ENCODE measurements at places on chromosomes 2 and 18.

- DNase-seq = no peak
Observed at GRCh38 chr18:77985526-77986281, 736.1 kb downstream of the GALR1 start.

GRCh38 chr2:231900486-231900942 is 25.7 kb downstream of the NPPC start:
- DNase-seq = peak; percentile 28

DNA sequence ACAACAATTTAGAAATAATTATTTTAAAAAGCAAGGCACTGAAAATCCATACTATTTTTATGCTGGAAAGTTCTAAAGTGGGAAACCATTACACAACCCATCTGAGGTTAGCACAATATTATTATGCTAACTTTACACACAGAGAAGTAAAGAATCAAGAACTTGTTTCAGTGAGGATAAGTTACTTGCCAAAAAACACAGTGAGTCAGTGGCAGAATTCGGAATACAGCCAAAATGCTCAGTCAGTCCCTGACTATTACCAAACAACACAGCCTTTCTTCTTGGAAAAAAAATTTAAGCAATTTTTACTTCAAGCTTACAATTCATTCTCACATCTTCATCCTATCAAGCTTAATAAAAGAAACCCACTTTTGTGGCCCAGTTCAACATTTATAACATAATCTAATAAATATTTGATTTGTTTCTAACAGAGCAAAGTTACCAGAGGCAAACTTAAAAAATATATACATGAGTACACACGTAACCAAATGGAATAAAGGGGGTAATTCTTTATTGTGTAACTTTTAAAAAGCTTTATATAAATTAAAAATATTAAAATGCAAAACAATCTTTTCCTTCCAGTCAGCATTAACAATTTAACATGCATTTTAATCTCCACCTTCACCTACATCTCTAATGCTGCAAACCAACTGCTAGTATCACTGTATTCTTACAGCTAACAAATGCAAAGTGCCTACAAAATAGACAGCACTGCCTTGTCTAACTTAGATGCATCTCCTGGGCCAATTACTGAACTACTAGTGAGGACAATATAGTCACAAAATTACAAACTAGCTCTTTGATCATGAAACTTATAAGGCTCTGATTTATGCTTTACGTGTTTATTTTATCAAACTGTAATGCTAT is 55.2 kb downstream of the CCDC88A start:
- DNase-seq = no peak

GRCh38 chr2:58055033-58055786 is 8.6 kb downstream of the VRK2 start:
- DNase-seq = no peak

- no peak for DNase-seq
Observed at GRCh38 chr2:47334356-47335136, 68.4 kb upstream of the MSH2 start.

DNA sequence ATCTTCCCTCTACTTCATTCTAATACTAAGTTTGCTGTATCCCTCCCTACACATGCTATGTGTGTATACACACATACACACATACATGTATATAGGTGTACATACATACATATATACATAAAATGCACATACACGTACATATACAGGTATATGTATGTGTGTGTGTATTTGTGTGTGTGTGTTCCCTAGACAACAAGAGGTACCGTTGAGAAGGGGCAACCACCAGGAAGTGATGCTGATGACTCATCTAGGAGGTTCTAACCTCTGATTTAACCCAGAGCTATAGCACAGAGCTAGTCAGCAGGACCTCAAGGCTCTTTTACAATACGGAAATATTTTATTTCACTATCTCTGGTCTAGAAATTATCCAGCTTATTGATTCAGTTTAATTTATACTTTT is 139.2 kb downstream of the LAMA3 start:
- peak; percentile 18 for DNase-seq

DNA sequence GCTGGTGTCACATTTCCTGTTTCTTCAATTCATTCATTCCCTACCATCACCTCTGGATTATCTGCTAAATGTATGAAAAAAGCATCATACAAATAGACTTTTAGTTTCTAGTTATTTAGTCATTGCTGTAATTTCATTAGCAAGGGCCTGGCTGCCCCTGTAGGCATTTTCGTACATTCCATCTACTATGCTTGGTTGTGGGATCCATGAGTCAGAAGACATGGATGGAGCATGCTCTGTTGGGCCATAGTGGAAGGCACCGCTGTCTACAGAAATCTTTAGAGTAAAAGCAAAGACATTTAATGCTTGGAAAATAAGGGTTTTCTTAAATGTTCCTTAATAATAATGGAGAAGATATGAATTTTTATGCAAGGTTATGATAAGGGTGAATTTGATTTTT is 324.8 kb upstream of the MEIS1 start:
- DNase-seq = no peak

- no peak for DNase-seq
Observed at GRCh38 chr2:204108781-204109295, 172.3 kb downstream of the ICOS start.

DNA sequence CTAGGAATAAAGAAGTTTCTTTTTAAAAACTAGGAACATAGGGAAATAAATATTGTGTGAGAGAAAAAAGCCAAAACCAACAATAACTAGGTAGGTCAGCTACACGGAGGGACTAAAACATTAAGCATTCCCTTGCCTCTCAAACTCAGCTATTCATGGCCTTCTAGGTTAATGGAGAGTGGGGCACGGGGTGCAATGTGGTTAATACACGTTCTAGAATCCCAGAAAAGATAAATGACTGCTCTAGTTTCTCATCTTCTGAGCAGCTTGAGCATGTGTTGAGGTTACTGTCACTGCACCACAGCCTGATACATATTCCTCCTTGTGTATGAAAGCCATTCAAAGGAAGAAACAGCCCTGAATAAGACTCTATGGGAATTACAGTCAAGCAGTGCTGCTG is 31.4 kb downstream of the SLC8A1 start:
- no peak for DNase-seq

DNA sequence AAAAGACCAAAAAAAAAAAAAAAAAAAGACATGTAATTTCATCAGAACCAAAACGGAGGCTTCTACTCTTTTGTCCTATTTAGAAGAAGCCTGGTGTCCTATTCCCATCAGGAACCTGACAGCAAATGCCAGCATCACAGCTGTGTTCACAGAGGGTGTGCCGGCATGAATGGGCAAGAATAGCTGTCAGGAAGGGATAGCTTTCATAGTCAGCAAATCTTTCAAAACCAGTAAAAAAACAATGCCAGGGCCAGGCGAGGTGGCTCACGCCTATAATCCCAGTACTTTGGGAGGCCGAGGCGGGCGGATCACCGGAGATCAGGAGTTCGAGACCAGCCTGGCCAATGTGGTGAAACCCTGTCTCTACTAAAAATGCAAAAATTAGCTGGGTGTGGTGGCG is 231.8 kb upstream of the PXDN start:
- DNase-seq = no peak

DNA sequence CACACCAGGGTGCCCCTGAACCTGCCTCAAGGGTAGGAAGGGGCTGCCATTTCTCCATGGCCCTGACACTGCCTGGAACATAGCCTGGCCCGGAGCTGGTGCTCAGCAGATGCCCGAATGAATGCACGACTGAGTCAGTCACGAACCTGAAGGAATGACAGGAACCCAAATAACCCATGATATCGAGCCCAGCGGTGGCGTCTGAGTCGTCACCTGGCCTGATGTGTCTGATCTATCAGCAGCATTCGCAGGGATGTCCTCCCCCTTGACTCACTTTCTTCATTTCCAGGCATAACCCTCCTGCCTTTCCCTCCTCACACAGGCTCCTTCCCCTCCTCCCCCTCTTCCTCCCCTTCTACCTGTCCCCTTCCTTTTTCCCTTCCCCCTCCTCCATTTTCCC is 52.1 kb upstream of the SMAD7 start:
- no peak for DNase-seq

GRCh38 chr2:241795021-241795999 is 13.7 kb upstream of the NEU4 start:
- DNase-seq = no peak

DNA sequence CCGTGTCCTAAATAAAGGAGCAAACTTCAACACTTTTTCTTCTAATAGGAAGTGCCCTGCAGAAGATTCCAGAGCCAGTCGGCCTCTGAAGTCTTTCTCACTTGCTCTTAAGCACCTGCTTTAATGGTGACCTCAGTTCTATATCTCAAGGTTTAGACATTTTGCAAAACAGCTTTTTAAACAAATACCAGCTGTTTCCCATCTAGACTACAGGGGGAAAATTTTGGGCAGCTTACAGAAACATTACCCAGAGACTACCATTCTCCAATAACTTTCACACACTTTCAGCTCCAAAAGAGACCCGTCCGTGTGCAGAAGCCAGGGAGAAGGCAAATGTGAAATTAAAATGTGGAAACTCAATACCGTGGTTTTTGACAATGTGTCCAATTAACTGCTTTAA is 285.3 kb upstream of the CCDC68 start:
- no peak for DNase-seq

DNA sequence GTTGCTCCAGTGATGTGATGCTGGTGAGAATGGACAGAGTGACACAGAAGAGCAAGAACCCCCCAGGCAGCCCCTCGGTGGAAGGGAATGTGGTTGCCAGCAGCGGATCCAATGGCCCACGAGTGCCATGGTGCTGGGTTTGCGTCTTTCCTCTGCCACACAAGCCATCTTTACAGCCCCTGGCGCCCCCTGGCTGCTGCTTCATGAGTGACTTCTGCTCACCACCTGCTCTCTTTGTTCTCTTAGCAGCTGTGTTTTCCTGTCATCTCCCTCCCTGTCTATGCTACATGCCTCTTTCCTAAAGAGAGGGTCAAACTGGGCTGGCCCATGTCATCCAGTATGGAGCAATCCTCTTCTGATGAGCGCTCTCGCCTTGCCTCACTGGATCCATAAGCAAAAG is 300.0 kb upstream of the SMIM21 start:
- no peak for DNase-seq

GRCh38 chr2:21333684-21334083 is 209.9 kb downstream of the TDRD15 start:
- no peak for DNase-seq

- no peak for DNase-seq
Observed at GRCh38 chr18:70513502-70514171, 224.8 kb downstream of the SOCS6 start.

DNA sequence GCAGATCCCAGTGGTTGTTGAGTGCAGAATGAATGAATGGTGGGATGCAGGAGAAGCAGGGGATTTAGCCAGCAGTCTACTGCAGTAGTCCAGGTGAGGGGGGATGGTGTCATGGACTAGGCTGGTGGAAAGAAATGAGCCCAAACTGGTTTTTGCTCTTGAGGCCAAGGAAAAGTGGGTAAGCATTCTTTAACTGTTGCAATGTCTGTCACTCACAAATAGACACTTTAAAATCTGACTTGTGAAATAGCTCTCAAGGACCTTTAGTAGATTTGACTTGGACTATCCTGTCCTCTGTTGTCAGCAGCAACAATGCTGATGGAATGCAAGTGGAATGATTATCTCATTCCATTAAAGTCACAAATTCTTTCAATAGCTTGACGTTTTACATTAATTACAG is 37.5 kb upstream of the STK17B start:
- DNase-seq = no peak

- DNase-seq = no peak
Observed at GRCh38 chr2:66170744-66171330, 264.1 kb upstream of the MEIS1 start.

GRCh38 chr2:227513113-227513512 is 41.2 kb downstream of the AGFG1 start:
- DNase-seq = no peak

DNA sequence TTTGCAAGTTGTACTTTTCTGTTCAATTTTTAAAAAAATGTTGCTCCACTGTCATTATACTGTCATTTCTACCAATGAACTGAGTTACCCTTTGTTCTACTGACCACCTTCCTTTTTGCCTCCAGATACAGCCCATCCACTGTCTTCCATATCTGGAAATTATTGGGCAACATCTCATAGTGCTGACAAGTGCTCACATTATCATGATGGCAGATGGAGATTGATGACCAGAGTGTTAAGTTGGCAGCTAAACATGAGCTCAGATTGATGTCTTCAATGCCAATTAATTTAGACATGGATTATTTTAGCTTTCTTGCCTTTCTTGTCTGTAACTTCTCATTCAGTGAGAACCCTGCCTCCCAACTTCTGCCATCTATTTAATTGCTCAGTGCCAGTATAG is 76.6 kb downstream of the KIAA1328 start:
- no peak for DNase-seq

GRCh38 chr2:195164930-195165329 is 492.1 kb upstream of the SLC39A10 start:
- no peak for DNase-seq

GRCh38 chr2:144701259-144701658 is 181.3 kb upstream of the ZEB2 start:
- DNase-seq = no peak

GRCh38 chr2:168691221-168691620 is 111.2 kb upstream of the NOSTRIN start:
- DNase-seq = no peak

Measured in activated CD4-positive, alpha-beta T cell treated with anti-CD3 and anti-CD28 coated beads, Interleukin-2, amount 50 U/mL, for 4 hours (primary cell).